ENCODE measurements at places on chromosomes 12 and 14.

GRCh38 chr12:114371733-114372132, 34.2 kb downstream of the TBX5 start:
- DNase-seq, result no peak

DNA sequence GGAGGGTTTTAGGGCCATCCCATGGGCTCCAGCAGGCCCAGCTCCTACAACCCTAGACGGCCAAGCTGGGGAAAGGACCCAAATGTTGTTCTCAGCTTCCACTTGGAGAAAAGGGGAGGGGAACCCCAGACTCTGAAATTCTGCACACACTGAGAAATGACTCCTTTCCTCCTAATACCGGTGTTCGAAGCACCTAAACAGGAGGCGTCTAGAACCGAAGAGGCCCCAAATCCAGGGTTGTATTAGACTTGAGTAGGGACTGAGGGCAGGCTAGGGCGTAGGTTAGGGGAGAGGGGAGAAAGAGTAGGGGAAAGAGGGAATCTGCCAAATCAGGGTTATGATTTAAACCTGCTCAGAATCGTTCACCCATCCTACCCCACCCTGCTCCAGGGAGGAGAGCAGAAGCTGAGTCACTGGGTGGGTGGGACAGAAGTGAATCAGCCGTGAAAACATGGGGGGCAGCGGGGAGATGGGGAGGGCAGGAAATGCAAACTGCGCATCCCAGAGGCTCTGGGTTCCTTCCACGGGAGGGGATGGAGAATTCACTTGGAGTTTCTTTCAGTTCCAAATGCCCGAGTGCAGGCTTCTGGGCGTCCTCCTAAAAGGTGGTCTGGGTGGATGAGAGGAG, 1.0 kb downstream of the IGFBP6 start:
- DNase-seq, result no peak

DNA sequence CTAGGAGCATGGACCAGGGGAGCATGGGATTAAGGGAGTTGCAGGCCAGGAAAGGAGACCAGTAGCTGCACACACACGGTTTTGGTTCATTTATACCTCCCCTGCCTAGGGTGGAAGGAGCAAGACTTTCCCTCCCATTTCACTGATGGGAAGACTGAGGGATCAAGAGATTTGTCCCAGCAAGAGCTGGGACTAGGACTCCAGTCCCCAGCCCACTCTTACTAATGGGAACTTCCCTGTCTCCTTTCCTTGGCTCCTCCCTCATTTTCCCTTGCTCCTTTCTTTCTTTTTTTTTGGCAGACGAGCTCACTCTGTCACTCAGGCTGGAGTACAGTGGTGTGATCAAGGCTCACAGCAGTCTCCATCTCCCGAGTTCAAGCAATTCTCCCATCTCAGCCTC, 13.0 kb downstream of the SCNN1A start:
- DNase-seq, result no peak

GRCh38 chr12:121392325-121392716, 7.6 kb upstream of the RNF34 start:
- no peak for DNase-seq

DNA sequence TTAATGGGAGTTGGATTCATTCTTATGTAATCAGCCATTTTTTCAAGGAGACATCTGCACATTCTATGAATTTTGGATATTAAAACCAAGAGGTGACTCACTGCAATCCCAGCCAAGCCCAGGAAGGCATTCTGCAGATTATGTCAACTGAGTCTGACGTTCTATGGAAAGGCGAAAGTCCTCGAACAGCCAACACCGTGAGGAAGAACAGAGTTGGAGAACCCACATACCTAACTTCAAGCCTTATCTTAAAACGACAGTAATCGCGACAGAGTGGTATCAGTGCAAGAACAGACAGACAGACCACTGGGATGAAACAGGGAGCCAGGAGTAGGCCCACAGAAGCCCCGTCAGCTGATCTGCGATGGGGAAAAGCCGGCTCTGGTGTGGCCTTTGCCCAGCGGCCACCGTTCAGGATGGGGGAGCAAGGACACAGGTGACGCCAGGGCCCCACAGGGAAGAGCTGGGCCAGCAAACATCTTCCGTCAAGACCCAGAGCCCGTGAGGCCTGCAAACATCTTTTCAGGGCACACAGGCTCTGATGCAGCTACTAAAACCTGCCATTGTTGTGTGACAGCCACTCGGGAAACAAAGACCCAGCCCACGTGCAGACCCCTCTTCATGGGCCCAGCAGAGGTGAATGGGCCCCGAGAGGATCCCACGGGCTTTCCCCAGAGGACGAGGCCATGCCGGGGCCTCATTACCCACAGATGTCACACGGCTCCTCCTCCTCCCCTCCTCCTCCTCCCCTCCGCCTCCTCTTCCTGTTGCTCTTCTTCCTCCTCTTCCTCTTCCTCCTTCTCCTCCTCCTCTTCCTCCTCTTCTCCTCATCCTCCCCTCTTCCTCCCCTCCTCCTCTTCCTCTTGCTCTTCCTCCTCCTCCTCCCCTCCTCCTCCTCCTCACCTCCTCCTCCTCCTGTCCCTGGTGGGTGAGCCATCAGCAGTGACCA, 277.6 kb downstream of the ADGRD1 start:
- no peak for DNase-seq

- no peak for DNase-seq
Measured at GRCh38 chr14:52220924-52221811, 46.3 kb upstream of the PTGDR start.

- DNase-seq, result no peak
Measured at GRCh38 chr12:39240587-39240986, 202.3 kb downstream of the KIF21A start.

GRCh38 chr14:50823762-50824636, 7.0 kb downstream of the NIN start:
- no peak for DNase-seq

- no peak for DNase-seq
Measured at GRCh38 chr12:4160314-4161040, 113.1 kb upstream of the CCND2 start.

- no peak for DNase-seq
Measured at GRCh38 chr14:55711175-55711811, 131.3 kb downstream of the KTN1 start.

- no peak for DNase-seq
Measured at GRCh38 chr12:116545144-116545543, 14.0 kb upstream of the MAP1LC3B2 start.

GRCh38 chr14:96078625-96079016, 39.5 kb downstream of the C14orf132 start:
- DNase-seq, result no peak

- no peak for DNase-seq
Measured at GRCh38 chr14:55265197-55265596, 6.0 kb upstream of the FBXO34 start.

GRCh38 chr12:130307859-130308258, 29.8 kb upstream of the PIWIL1 start:
- DNase-seq, result no peak

- DNase-seq, result no peak
Measured at GRCh38 chr14:101449114-101449513, 112.2 kb upstream of the DIO3 start.

GRCh38 chr12:127078577-127079350, 1188.2 kb upstream of the TMEM132C start:
- DNase-seq, result no peak

DNA sequence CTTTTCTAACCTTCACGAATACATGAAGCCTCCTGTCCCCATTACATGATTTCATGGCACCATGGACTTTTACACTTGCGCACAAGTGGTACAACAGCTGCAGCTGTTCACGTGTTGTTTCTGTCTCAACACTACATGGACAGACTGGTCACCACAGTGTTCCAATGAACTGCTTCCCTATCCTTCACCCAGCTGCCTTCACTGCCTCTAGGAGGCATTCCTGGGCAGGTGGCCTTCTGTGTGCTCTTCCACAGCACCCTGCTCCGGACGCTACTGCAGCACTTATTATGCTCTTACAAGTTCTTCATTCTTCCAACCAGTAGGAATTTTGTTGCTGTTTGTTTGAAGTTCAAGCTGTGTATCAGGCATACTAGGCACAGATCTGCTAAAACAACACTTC, 1.5 kb downstream of the MTERF2 start:
- no peak for DNase-seq

DNA sequence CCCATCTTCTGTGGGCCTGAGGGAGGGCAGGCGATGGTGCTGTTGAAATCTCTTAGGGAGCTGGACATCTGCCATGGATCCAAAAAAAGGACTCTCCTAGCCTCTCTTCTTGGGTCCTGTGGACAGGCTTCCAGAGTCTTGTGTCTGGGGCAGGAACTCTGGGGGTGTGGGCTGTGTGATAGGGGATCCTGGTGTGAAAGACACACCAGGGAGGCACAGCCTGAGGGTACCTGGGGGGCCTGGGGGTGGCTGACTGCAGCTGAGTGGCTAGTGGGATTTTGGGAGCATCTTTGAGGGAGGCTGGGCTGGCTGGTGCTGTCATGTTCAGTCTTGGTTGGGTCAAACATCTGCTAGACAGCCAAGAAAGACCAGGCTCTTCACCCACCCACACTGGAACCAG, 1.8 kb upstream of the KRT83 start:
- DNase-seq, result no peak

DNA sequence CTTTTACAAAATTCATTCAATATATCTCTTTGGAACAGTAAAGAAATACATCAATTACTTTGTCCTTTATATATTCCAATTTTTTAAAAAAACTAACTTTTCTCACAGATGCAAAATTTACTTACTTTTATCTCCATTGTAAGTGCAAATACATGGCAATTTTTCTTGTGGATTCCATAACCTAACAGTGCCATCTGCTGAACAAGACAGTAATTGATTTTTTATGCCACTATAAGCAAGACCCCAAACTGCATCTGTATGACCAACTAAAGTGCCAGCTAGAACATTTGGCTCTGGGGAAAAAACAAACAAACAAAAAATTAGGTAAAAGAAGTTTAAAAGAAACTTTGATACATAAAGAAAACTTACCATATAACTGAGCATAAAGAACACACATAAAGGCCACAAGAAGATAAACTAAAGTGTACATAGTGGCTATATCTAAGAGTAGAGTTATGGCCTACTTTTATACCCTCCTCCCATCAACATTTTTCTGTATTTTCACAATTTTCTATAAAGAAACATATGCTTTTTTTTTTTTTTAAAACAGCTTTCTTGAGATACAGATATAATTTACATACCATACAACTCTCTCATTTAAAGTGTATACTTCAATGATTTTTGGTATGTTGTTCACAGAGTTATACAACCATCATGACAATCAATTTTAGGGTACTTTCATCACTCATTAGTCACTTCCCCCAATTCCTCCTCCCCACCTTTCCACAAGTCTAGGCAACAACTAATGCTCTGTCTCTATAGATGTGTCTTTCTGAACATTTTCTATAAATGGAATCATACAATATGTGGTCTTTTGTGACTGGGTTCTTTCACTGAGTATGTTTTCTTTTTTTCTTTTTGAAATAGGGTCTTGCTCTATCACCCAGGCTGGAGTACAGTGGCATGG, 32.6 kb downstream of the COCH start:
- DNase-seq, result no peak

- DNase-seq, result no peak
Measured at GRCh38 chr14:103138301-103139131, 15.3 kb downstream of the TNFAIP2 start.

DNA sequence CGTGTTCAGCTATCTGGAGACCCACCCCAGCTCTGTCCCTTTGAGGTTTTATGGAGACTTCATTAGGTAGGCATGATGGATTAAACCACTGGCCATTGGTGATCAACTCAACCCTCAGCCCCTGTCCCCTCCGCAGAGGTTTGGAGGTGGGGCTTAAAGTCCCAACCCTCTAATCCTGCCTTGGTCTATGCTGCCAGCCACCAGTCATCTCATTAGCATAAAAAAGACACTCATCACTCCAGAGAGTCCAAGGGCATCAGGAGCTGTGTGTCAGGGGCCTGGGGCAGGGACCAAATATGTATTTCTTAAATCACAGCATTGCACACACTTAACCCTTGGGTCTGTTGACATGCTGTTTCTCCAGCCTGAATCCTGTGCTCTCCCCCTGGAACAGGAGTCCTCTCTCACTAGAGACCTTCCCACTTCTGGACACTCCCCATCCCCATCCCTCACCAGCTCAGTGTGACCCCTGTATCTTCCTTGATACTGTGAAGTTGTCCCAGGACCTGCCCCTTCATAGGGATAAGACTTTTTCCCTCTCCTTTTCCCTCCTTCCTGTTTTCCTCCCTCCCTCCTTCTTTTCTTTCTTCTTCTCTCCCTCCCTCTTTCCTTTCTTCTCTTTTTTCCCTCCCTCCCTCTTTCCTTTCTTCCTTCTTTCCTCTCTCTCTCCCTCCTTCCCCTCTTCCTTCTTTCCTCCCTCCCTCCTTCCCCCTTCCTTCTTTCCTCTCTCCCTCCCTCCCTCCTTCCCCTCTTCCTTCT, 54.7 kb upstream of the CLMN start:
- no peak for DNase-seq

- no peak for DNase-seq
Measured at GRCh38 chr12:123979566-123979965, 6.6 kb downstream of the ZNF664 start.

- no peak for DNase-seq
Measured at GRCh38 chr12:107657133-107657532, 28.5 kb upstream of the PWP1 start.

DNA sequence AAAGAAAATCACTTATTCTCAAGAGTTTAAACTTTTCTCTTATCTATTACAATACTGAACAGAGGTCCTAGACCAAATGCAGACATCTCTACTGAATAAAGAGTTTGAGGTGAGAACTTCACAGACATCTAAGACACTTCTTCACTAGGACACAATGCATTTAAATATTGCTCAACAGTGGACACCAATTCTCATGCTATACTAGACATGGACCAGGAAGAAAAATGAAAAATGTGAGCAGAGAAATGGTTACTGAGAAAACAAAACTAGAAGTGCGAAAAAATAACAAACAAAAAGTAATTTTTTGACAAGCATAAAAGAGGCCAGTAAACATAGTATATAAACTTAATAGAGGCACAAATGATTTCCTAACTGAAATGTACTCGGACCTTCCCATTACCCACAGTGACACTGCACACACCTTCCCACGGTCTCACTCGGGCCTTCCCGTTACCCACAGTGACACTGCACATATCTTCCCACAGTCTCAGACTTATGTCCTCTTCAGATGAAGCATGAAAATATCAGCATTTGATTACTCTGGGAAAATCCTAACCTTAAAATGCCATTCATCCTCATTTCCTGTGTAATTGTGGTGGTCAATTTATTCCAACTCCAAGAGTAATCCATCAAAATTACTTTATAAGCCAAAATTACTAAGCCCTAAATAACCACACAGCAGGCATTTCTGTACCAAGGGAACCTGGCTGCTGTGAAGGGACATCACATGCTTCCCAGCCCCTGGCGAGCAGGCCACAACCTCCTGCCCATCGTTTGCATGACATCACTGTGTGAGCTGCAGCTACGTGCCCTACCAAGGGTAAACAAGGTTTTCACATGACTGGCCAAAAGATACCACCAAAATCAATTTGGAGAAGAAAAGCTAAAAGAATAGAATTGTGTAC, 6.4 kb downstream of the SLC15A4 start:
- no peak for DNase-seq

DNA sequence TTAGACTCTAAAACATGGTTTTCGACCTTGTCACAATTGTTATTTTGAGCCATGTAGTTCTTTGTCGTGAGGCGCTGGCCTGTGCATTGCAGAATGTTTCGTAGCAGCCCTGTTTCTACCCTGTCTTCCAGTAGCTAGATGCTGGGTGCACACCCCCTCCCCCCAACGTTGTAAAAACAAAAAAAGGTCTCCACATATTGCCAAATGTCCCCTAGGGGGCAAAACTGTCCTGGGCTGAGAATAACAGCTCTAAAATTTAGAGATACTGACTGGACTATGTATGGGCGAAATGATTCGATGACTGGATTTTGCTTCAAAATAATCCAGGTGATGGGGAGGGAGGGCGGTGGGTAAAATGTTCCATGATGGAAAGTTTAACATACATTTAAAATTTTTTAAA, 126.1 kb upstream of the FUT8 start:
- DNase-seq, result no peak
